ENCODE measurements at places on chromosomes 7 and 10. TPM values are rescaled to one million over a fixed set of nuclear protein-coding genes. Genes with fewer than 3 reads are reported as not detected.

The PNLIPRP1 gene
- not detected for total RNA-seq

The NSUN5 gene
- 39.8 TPM for total RNA-seq

The GOLGA7B gene
- 5.1 TPM for total RNA-seq

The SFTPA1 gene
- total RNA-seq: not detected

The OPN1SW gene
- not detected for total RNA-seq

The NPY4R2 gene
- total RNA-seq: not detected

The BTBD16 gene
- total RNA-seq: not detected

The VENTX gene
- total RNA-seq: not detected

The SLC29A4 gene
- 0.17 TPM for total RNA-seq

The NCF1 gene
- total RNA-seq: 4.2 TPM

The ZMIZ1 gene
- total RNA-seq: 10.1 TPM

The MKX gene
- not detected for total RNA-seq

The NDUFA5 gene
- 62.4 TPM for total RNA-seq

The TMEM176B gene
- not detected for total RNA-seq

The COL17A1 gene
- total RNA-seq: not detected

The GNGT1 gene
- total RNA-seq: not detected

The DPP6 gene
- not detected for total RNA-seq

The TCF7L2 gene
- 9.6 TPM for total RNA-seq

The UNCX gene
- not detected for total RNA-seq

The A1CF gene
- total RNA-seq: not detected

The EGFR gene
- not detected for total RNA-seq

The PPP1R17 gene
- not detected for total RNA-seq

The SSC4D gene
- total RNA-seq: not detected

The CPSF4 gene
- total RNA-seq: 33.9 TPM

The MOGAT3 gene
- not detected for total RNA-seq

The UPK3B gene
- 2.4 TPM for total RNA-seq

The PRLHR gene
- total RNA-seq: not detected

The FOXI2 gene
- not detected for total RNA-seq

The PCLO gene
- not detected for total RNA-seq

The SLC18A3 gene
- not detected for total RNA-seq

The ZNF488 gene
- total RNA-seq: not detected

The CASD1 gene
- 15.5 TPM for total RNA-seq

The C10orf105 gene
- total RNA-seq: 0.33 TPM

The OTUD1 gene
- 78.9 TPM for total RNA-seq

The ZNF800 gene
- total RNA-seq: 82.5 TPM

The ENKUR gene
- not detected for total RNA-seq

The CRTAC1 gene
- total RNA-seq: not detected

The PITX3 gene
- not detected for total RNA-seq

The CDNF gene
- total RNA-seq: 2.3 TPM

The RNF32 gene
- 0.33 TPM for total RNA-seq

The IFIT1B gene
- not detected for total RNA-seq

The SEMA4G gene
- 0.61 TPM for total RNA-seq

The PDE6C gene
- total RNA-seq: not detected

The TMEM72 gene
- total RNA-seq: not detected

The CADPS2 gene
- not detected for total RNA-seq

The TRIM74 gene
- 2.2 TPM for total RNA-seq

The LGI1 gene
- total RNA-seq: not detected
